ENCODE measurements at places on chromosomes 11 and 22. TPM values are rescaled to one million over a fixed set of nuclear protein-coding genes. Genes with fewer than 3 reads are reported as not detected.

Gene OR56A1
- 0.06 TPM for total RNA-seq

Gene GSTT2B
- 5.5 TPM for total RNA-seq

DNA sequence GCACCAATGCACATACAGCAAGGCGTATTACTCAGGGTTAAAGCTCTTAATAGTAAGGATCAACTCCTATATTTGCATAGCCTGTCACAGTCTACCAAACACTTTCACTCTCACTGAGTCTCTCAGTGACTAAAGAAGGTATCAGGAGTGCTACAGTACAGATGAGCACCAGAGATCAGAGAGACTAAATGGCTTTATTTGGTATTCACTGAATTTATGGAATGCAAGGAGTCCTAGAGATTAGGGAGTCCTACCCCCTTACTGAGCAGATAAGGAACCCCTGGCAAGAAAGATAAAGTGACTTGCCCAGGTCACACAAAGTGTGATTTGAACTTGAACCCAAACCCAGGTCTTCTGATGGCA, 396.4 kb upstream of the CCDC90B start:
- no peak for DNase-seq

GRCh38 chr22:40512426-40513136, 123.9 kb downstream of the MRTFA start:
- no peak for DNase-seq

DNA sequence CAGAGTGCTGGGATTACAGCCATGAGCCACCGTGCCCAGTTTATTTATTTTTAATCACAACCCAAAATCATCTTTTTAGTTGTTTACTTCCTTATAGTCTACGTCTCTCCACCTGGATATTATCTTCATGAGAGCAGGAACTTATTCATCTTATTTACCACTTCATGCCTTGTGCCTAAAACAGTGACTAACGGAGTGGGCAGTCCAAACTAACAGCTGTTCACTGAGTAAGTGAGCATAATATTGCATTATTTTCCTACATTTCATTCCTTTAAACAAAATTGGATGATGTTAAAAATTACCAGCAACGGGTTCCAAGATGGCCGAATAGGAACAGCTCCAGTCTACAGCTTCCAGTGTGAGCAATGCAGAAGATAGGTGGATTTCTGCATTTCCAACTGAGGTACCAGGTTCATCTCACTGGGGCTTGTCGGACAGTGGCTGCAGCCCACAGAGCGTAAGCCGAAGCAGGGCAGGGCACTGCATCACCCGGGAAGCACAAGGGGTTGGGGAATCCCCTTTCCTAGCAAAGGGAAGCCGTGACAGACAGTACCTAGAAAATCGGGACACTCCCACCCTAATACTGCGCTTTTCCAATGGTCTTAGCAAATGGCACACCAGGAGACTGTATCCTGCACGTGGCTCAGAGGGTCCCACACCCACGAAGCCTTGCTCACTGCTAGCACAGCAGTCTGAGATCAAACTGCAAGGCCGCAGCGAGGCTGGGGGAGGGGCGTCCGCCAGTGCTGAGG, 14.1 kb downstream of the TMEM123 start:
- DNase-seq, result no peak

DNA sequence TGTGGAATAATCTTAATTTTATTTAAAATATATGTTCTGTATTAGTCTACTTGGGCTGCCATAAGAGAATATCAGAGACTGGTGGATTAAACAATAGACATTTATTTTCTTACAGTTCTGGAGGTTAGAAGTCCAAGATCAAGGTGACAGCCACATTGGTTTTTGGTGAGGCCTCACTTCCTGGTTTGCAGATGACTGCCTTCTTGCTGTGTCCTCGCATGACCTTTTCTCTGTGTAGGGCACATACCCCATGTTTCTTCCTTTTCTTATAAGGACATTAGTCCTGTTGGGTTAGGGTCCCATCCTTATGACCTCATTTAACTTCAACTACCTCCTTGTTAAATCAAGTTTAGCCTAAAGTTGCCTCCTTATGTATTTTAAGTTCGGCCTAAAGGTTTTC, 202.7 kb upstream of the MPPED2 start:
- DNase-seq, result no peak

DNA sequence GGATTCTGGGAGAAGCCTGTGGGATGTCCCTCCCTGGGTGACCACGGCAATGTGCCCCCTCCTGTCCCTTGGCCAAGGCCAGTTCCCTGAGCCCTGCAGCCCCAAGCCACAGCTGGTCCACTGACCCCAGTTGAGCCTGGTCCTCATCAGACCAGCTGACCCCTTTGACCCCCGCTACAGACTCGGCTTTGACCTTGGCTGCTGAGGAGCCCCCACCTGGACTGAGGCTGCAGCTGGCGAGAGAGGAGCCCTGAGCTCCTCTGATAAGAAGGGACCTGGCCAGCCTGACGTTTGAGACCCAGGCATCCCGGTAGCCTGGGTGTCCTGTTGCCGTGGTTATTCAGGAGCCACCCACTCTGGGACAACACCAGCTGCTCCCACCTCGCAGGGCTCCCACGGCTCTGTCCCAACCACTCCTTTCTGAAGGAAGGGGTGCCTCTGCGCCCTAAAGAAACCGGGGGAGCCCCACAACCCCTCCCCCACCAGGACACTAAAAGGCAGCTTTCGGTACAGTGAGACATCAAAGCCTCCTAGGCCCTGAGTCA, 3.0 kb downstream of the ASCL2 start:
- no peak for DNase-seq

DNA sequence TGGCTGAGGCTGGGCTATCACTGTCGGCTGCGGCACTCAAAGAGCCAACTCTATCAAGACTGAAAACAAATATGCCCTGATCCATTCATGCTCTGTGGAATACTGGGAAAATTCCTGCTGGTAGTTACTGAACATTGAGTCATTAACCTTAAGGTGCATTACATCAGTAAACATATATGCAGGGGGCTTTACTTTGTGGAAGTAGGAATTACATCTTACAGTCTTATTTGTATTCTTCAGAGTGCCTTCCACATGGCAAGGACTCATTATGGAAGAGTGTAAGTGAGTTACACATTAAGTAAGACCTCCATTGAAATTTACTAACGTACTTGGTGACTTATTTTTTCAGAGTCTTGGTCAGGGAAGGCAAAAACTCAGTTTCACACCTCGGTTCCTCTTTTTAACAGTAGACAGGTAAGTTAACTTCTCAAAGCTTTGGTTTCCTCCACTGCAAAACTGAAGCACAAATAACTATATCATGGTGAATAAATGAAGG, 4.5 kb downstream of the OR5B21 start:
- DNase-seq, result no peak

GRCh38 chr22:43002202-43002586, 12.8 kb downstream of the PACSIN2 start:
- DNase-seq, result no peak

Data from spinal cord (tissue), 10 donors.